ENCODE measurements at places on chromosomes 13 and 19.
A peak's percentile ranks its signal among the peaks of the same experiment; 100 is the strongest.

- DNase-seq = peak; percentile 6
Observed at GRCh38 chr13:26872525-26873385, 112.2 kb upstream of the GPR12 start.

GRCh38 chr19:17679526-17680229 is 8.5 kb downstream of the UNC13A start:
- DNase-seq = no peak

DNA sequence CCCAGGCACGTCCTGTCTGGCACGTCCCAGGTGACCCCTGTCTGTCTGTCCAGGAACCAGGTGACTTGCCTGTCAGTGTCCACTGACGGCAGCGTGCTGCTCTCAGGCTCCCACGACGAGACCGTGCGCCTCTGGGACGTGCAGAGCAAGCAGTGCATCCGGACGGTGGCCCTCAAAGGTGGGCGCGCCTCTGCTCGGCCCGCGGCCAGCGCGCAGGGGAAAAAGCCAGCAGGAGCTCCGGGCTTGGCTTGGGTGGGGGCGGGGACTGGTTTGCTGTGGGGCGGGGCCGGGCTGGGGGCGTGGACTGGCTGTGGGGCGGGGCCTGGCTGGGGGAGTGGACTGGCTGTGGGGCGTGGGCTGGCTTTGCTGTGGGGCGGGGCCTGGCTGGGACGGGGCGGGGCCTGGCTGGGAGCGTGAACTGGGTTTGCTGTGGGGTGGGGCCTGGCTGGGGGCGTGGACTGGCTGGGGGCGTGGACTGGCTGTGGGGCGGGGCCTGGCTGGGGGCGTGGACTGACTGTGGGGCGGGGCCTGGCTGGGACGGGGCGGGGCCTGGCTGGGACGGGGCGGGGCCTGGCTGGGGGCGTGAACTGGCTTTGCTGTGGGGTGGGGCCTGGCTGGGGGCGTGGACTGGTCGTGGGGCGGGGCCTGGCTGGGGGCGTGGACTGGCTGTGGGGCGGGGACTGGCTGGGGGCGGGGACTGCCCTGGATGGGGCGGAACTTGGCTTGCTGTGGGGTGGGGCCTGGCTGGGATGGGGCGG is 7.2 kb downstream of the WDR18 start:
- DNase-seq = no peak

GRCh38 chr13:66344805-66345517 is 885.2 kb downstream of the PCDH9 start:
- no peak for DNase-seq

- DNase-seq = no peak
Observed at GRCh38 chr19:58237324-58237723, 8.6 kb downstream of the ZNF544 start.

DNA sequence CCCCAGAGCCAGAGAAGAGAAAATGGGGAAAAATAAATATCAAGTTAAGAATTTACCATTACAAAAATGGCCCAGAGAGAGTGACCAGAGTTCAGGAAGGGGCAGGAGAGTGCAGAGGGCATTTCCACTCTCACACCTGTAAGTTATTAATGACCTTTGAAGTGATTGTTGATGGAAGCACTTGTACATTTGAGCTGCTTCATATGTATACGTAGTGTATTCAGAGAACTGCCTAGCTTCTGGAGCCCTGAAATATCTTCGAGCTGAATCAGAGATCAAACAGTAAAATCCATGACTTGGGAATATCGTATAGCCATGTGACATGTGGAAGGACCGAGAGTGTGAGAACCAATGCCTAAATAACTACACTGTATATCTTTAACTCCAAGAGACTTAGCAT is 49.2 kb upstream of the PCCA start:
- DNase-seq = no peak

- DNase-seq = no peak
Observed at GRCh38 chr13:93466502-93467036, 240.0 kb downstream of the GPC6 start.

DNA sequence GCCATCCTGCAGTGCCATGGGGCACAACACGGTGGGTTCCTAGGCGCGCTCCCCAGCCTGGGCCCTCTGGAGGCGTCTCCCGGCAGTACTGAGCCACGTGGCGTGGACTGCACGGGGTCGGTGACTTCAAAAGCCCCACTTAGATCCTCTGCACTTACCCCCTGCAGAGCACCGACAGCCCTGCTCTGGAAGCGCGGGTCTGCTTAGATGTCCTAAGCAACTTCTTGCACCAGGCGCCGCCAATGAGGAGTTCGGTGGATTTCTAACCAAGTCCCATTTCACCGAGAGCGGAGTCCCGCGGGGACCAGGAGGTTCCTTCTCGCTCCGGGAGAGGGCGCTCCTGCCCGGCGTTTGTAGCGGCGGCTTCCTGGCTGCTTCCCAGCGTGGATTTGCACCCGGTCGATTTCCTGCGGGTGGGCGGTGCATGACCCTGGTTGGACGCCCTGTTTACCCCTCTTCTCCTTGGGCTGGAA is 25.2 kb upstream of the ZNF845 start:
- no peak for DNase-seq

DNA sequence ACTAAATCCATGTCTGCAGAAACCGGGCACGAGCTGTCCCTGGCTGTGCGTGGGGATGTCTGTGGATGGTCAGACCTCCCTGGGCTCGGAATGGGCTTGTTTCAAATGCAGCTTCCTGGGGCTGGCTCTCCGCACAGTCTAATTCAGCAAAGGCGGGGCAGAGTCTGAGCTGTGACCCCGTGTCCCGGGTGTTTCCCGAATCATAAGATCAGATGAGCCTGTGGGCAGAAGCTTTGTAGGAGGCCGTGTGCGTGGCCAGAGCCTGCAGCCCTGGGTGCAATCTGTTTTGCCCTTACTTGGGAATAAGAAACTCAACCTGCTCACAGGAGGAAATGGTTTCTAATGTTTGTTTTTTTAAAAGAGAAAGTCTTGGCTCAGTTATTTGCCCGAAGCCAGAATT is 13.9 kb upstream of the GNA11 start:
- peak; percentile 37 for DNase-seq

GRCh38 chr13:112444416-112445399 is 68.6 kb downstream of the SPACA7 start:
- no peak for DNase-seq

- DNase-seq = no peak
Observed at GRCh38 chr19:38734426-38735256, 9.6 kb downstream of the CAPN12 start.

GRCh38 chr13:110944121-110944967 is 29.5 kb upstream of the ANKRD10 start:
- peak; percentile 36 for DNase-seq

DNA sequence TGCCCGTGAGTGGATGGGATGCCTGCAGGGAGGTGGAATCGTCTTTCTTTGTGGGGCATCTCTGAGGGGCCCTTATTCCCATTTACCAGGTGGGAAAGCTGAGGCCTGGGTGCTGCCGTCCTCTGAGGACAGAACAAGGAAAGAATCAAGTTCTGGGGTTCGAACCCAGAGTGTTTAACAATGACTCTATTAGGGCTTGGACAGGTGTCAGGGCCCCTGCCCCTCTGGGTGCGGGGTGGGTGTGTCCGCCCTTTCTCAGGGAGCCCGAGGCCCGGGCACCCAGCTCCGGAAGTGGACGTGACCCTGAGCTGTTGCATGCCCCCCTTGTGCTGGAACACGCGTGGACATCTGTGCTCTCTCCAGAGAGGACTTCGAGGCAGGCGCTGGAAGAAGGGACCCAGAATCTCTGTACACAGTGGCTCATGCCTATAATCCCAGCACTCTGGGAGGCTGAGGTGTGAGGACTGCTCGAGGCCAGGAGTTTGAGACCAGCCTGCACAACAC is 10.8 kb downstream of the NDUFA11 start:
- no peak for DNase-seq

DNA sequence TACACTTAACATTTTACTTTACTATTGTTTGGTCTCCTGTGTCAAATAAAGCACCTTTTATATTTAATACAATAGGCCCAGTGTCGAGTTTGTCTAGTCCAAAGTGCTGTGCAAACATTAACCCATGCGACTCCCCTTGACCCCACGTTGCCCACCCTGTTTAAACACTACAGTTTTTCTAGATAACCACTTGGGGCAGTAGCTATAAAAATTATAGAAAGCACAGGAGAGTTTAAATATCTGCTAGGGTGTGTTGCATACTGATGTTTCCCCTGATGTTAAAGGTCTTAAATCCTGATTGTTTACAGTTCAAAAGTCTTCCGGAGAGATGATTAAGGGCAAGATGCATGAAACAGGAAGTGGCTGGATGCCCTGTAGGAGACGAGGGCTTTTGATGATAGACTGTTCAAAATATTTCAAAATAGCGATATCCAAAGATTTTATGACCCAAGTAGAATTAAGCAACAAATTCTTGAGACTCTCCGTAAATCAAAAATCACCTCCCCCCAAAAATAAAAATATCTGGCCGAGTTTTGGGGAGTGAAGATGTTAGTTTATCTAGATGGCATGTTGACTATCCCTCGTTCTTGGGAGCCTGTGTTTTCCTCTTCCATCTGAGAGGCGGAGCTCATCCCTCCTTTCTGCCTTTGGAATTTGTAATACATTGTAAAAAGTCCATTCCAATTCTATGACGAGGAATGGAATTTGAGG is 167.1 kb downstream of the FGF9 start:
- no peak for DNase-seq

- no peak for DNase-seq
Observed at GRCh38 chr13:75927183-75927669, 291.1 kb downstream of the LMO7 start.

DNA sequence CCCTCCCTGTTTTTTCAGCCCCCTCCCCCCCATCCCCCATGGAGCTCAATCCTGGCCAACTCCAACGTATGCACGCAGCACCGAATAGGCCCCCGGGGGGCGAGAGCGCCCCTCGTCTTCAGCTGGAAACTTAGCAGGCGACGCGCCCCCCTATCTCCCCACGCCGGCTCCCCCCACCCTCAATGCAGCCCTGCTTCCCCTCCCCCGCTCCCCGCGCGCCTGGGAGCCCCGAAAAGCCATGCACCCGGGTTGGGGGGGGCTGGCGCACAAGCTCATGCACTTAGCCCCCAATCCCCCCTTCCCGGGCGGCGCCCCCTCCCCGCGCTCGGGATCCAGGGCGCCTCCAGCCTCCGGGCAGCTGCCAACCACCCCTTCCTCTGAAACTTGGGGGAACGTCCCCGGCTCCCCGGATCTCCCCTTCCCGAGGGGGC is 508 bp downstream of the ZBTB7A start:
- no peak for DNase-seq

DNA sequence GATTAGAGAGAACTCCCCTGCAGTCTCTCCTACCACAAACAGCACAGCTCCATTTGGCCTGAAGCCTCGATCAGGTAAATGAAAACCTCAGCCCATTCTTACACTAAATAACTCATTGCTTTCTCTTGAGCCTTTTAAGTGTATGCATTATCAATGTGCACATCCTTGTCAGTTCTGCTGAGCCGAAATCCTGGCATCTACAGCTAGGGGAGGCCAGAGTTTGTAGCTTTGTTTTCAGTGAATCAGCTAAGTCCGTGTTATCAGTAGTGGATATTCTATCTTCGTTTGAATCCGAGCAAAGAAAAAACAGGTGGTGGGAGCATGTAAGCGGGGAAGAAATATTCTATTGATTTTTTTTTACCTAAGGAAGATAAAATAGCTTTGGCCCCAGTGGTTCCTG is 84.4 kb downstream of the ESD start:
- DNase-seq = no peak

DNA sequence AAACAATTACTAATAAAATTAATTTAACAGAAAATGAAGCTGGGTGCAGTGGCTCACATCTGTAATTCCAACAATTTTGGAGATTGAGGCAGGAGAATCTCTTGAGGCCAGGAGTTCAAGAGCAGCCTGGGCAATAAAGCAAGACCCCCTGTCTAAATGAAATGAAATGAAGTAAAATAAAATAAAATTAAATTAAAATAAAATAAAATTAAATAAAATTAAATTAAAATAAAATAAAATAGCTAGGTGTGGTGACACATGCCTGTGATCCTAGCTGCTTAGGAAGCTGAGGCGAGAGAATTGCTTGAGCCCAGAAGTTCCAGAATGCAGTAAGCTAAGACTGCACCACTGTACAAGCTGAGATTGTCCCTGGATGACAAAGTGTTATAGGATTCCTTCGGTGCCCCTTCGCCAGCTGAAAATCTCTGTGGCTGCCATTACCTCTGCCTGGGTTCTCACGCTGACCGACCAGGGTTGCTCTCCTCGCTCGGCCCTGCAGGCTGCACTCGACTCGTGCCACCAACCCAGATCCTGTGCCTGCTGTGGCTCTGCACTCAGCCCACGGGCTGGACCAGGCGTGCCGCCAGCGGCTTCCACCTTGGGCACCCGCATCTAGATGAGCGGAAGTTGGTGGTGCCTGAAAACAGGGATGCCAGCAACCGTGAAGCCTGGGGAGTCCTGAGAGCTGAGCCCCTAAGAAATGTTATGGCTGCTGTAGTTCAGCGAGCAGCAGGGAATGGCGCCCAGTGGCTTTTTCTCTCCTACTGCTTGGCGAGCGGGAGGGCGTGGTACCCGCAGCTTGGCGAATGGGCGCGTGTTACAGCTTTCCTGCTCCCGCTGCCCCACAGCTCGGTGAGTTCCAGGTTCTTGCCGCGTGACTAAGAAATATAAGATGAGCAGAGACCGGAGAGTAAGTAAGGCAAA is 539.2 kb upstream of the PCDH9 start:
- no peak for DNase-seq

DNA sequence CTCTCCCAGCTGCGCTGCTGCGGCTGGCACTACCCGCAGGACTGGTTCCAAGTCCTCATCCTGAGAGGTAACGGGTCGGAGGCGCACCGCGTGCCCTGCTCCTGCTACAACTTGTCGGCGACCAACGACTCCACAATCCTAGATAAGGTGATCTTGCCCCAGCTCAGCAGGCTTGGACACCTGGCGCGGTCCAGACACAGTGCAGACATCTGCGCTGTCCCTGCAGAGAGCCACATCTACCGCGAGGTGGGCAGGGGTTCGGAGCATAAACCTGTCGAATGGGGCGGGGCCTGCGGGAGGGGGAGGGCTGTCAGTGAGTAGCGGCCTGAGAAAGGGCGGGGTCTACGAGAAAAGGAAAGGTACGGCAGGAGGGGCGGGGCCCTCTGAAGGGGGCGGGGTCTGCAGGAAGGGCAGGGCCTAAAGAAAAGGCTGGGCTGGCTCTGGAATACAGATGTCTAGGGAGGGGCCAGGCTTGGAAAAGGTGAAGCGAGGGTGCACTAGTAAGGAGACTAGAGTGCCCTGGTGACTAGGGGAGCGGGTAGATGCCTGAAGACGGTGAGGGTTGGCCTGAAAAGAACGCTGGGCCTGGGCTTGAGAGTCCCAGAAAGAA is 3.6 kb downstream of the CD37 start:
- DNase-seq = no peak

GRCh38 chr13:113646376-113646775 is 11.6 kb downstream of the ATP4B start:
- DNase-seq = no peak

GRCh38 chr13:51562011-51562671 is 22.1 kb upstream of the WDFY2 start:
- no peak for DNase-seq

Data from smooth muscle cell of the brain vasculature (primary cell).